ENCODE measurements at places on chromosomes 1 and 21.

- DNase-seq, result no peak
Measured at GRCh38 chr1:109441069-109441468, 14.8 kb upstream of the PSMA5 start.

GRCh38 chr1:164701189-164701761 lies 142.3 kb downstream of the PBX1 start:
- DNase-seq, result no peak

DNA sequence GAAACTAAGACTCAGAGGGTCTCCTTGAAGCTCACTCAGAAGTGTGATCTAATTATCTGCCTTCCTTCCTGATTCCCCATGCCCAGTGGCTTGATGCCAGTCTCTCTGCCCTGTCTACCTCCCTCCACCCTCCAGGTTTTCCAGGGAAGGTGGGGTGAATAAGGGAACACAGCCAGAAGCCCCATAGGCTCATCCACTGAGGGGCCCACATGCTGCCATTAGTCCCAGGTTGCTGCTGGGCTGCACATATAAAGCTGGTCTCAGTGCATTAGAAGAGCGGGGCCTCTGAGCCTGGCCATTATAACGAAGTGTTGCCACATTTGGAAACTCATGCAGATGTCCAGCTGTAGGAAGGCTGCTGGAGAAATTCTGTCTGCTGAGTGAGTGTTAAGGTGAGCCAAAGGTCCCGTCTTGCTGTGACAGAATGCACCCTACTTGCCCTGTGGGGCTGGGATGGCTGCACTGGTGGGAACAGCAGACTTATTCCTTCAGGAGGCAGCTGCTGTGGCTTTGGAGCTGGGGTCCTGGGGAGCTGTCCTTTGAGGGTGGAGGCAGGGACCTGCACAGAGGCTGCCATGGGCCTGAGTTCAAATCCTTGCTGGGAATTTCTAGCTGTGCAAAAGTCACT lies 2.9 kb downstream of the ADORA1 start:
- no peak for DNase-seq

GRCh38 chr21:42652527-42653230 lies 742 bp upstream of the PDE9A start:
- DNase-seq, result peak; percentile 57

- no peak for DNase-seq
Measured at GRCh38 chr1:51850420-51851223, 27.9 kb downstream of the NRDC start.

DNA sequence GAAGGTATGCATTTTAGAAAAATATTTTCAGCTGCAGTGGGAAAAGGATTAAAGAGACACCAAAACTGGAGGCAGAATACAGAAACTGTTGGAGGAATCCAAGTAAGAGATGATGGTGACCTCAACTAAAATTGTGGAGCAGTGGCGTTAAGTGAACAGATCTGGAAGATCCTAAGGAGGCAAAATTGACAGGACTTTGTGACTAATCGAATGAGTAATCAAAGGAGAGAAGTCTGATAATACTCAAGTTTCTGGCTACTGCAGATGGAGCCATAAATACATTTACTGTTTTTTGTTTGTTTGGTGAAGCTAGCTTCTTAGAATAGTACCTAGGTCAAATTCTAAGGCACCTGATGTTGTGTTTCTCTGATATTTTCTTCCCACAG lies 3.1 kb downstream of the CTBS start:
- no peak for DNase-seq

GRCh38 chr1:151537112-151537511 lies 3.0 kb upstream of the TUFT1 start:
- DNase-seq, result no peak

DNA sequence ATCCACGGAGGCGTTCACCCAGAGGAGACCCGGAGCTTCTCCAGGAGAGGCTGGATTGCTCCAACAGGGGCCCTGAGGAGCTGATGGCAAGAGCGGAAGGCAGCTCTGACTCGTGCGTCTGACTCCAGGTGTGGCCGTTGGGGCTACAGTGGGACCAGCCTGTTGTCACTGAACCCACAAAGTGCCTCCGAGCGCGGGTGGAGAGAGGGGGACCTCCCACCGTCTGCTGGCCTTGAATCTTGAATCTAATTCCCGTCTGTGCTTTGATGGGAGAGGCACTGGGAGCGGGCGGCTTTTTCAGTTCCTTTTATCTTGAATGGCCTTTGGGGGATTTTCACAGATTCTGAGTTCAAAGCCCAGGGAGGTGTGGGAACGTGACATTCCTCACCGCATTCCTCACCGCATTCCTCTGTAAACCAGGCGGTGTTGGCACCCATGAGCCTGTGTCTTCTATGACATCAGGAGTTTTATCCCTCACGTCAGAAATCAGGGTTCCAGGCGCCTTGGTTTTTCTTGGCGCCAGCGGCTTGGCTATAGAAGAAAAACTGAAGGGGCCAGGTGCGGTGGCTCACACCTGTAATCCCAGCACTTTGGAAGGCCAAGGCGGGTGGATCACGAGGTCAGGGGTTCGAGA lies 39.2 kb upstream of the COL18A1 start:
- peak; percentile 45 for DNase-seq

DNA sequence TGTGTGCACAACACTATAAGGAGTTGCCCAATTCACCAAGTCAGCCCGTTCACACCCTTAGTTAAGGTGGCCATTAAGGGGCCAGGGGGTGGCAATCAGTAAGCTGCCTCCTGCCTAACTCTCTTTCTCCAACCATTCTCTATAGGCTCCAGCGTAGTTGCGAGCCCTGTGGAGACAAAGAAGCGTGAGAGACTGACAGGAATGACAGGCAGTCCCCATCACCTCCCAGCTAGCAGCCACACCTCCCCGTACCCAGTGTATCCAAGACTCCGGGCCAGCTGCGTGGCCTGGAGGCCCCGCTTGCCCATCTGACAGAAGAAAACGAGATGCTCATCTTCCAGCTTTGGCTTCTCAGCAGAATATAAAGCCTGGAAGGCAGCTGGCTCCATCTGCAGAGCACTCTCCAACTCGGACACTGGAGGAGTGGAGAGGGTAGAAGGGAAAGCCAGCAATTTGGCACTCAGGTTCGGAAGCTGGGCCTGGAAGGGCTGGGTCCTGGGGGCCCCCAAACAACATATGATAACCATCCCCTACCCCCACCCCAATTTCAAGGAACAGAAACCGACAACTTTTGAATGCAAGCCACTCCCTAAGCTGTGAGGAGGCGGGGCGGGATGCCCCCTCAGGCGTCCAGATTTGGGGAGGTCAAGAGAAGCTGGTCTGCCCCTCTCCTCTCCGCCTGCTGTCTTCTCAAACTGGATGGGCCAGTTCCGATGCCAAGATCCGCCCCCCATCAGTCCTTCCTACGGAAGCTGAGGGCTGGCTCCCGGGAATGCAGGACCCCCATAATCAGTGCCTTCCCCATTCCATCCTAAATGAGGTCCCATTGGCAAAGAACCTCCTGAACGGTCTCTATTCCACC lies 872 bp downstream of the TSTD1 start:
- no peak for DNase-seq

GRCh38 chr1:201020721-201021629 lies 2.5 kb downstream of the KIF21B start:
- no peak for DNase-seq

- DNase-seq, result no peak
Measured at GRCh38 chr1:204725821-204726448, 40.4 kb upstream of the LRRN2 start.

DNA sequence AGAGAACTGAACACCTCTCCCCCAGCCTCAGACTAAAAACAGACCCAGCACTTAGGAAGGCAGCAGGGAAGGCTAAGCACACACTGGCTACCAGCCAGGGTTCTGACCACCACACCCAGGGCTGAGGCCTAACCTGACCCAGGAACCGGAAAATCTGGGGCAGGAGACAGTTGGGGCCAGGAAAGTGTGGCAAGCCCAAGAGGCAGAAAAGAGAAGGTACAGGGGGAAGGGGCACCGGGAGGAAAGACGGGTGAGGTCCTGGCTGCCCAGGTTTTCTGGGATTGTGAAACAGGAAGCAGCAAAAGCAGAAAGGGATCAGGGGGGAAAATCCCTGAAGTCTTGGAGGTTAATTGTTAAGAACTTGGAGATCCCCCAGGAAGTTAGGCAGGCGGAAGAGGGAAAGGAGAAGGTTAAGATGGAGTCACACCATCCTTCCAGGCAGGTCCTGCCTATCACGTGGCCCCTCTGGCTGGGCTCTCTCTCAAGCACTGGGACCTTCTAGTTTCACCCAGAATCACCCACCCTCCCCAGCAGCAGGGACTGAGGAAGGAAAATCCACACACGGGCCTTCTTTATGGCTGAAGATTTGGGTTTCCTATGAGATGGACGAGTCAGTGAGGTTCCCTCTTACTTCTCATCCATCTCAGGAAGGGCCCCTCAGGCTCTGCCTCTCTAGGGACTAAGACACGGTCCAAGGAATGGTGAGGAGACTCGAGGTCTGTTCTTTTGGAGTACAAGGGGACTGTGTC lies 2.6 kb downstream of the HDGF start:
- DNase-seq, result peak; percentile 72

DNA sequence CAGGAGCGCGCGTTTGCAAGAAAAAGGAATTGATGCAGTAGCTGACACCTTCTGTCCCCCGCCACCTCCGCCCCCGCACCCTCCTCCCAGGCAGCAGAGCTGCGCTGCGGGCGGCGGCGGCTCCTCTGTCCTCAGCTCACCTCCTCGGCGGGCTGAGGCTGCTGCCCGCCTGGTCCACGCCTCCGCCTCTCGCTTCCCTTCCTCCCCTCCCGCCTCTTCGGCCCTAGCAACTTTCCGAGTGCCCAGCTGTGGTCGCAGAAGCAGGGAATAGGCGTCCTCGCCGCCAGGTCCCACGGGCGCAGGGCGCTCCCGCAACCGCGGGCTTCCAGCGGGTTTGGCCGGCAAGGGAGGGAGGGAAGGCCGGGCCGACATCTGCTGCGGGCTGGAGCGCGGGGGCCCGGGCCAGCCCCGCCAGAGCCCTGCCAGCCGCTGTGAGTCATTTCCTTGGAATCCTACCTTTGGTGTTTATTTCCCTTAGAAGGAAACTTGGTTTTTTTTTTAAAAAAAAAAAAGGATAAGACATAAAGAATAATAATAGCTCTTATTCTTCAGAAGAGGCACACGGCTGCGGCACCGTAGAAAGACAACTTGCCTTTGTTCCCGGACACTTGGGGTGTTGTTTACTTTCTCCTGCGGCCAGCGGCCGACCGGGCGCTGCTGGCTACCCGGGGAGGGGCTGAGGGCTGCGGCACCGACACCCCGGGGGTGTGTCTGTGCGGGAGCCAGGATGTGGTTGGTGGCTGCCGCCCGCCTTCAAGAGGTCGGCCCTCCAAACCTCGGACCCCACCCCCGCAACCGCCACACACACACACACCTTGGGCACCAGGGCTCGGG lies 1.1 kb downstream of the SERTAD4 start:
- DNase-seq, result peak; percentile 49

GRCh38 chr1:180515857-180516388 lies 13.5 kb upstream of the ACBD6 start:
- DNase-seq, result peak; percentile 55

GRCh38 chr1:66331658-66332547 lies 202.1 kb upstream of the SGIP1 start:
- DNase-seq, result peak; percentile 61

- DNase-seq, result peak; percentile 44
Measured at GRCh38 chr1:115158181-115158580, 68.9 kb upstream of the TSPAN2 start.

DNA sequence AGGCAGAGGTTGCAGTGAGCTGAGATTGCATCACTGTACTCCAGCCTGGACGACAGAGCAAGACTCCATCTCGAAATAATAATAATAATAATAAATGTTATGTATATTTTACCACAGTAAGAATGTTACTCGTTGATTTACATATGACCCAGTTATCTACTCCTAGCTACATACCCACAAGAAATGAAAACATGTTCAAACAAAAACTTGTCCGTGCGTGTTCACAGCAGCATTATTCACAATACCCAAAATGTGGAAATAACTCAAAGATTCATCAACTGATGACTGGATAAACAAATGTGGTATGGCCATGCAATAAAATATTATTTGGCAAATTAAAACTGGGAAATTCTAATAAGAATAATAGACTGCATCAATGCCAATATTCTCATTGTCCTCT lies 31.7 kb upstream of the ENSA start:
- no peak for DNase-seq

DNA sequence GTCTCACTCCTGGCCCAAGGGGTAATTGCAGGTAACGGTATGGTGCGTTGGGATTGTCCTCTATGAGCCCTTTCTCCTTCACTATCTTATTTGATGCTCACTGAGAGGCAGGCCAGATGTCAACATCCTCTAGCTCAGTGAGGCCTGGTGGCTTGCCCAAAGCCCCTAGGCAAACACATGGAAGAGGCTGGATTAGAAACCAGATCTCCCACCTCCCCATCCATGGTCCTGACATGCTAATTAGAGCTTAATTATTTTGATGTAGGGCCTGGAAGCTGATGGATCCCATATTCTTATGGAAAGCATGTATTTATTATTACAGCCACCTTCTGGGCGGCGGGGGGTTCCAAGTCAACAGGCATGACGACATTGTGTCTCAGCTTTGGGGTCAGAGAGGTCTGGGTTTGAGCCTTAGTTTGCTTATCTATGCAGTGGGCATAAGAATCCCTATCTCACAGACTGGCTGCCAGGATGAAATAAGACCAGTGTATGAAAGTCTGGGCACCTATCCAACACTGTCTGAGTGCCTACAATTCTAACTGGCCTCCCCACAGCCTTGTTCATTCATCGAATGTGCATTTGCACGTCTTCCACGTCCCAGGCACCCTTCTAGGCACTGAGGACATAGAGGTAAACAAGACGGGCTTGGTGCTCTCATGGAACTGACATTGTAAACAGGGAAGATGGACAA lies 6.2 kb downstream of the SMPDL3B start:
- DNase-seq, result no peak

- no peak for DNase-seq
Measured at GRCh38 chr1:83637009-83637408, 361.9 kb downstream of the TTLL7 start.

DNA sequence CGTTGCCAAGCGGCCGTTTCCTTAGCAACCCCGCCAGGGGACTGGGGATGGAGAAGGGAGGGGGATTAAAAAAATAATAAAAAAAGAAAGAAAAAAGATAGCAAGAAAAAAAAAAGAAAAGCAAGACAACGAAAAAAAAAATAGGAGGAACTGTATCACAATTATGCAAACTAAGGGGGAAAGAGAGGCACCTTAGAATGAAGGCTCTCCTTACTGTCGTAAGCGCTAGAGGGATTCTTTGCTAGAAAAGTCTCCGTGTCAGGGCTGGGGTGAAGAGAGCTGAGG lies 625 bp upstream of the NEGR1 start:
- no peak for DNase-seq
